A549 treated with ZK216348 at 1 μM for 4 hours (cell line): ENCODE measurements at places on chromosomes 7 and 10. TPM values are rescaled to one million over a fixed set of nuclear protein-coding genes. Genes with fewer than 3 reads are reported as not detected.

Gene PANK1
- total RNA-seq = 4.6 to 7.9 TPM (median 7.2 TPM) in 5 replicates

Gene CALHM3
- 0.27 to 0.55 TPM (median 0.32 TPM) in 5 replicates for total RNA-seq

Gene DMBT1
- 0.07 to 0.18 TPM (median 0.13 TPM) in 5 replicates for total RNA-seq

Gene TMEM176A
- total RNA-seq = not detected in 5 replicates

Gene MTERF1
- 10.1 to 15.2 TPM (median 12.7 TPM) in 5 replicates for total RNA-seq

Gene STRIP2
- 6.0 to 8.0 TPM (median 6.2 TPM) in 5 replicates for total RNA-seq

Gene GPR146
- total RNA-seq = 0.68 to 2.3 TPM (median 1.7 TPM) in 5 replicates

Gene TAS2R39
- total RNA-seq = not detected in 5 replicates
